ENCODE measurements at places on chromosomes 3 and 15.

DNA sequence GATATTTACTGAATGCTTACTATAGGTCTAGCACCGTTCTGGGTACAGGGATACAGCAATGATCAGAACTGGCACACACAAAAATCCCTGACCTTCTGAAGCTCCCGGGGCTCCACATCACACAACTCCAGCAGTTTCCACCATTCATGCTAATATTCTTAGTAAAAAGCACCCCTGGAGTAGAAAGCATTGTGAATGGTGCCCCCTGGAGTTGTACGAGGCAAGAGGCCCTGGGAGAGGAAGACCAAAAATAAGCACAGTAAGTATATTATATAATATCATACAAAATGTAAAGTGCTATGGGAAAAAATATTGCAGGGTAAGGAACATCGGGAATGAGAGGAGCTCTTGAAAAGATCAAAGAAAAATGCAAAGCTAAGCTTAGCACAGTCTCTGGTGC, 790 bp upstream of the SRGAP3 start:
- no peak for DNase-seq

DNA sequence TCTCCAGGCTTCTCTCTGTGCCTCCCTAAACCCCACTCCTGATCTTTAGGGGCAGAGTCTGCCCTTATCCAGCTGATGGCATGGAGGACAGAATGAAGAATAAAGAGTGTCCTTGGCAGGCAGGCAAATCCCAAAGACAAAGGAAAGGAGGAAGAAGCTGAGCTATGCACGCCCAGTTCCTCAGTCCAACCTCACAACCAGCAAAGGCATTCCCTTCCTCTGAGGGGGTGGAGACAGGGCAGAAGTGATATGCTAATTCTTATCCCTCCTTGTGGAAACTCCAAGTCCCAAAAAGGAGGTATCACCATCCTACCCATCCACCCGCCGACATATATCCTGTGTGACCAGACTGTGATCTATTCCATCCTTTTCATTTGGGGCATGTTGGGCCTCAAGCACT, 10.5 kb upstream of the CCDC54 start:
- no peak for DNase-seq

- DNase-seq = no peak
Observed at GRCh38 chr15:88648357-88649214, 9.8 kb downstream of the ISG20 start.

DNA sequence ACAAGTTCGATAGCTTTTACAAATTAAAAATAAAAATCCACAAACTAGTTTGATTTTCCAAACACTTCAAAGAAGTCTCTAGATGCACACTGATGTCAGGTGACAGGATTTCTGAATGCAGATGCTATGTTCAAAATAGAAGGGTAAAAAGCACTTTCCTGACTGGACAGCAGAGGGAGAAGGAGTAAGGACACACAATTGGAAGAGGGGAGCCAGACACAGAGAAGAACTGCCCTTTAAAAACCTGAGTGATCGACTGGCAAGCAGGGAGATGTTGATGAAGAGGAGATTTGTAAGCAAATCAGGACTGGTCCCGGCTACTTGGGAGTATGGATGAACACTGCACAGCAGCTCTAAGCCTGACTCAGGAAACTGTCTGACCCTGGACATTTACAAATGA, 612.8 kb downstream of the MAGI1 start:
- DNase-seq = no peak

- DNase-seq = no peak
Observed at GRCh38 chr3:52450489-52451236, 3.2 kb downstream of the TNNC1 start.

GRCh38 chr3:147521646-147522045, 112.5 kb downstream of the ZIC1 start:
- no peak for DNase-seq

DNA sequence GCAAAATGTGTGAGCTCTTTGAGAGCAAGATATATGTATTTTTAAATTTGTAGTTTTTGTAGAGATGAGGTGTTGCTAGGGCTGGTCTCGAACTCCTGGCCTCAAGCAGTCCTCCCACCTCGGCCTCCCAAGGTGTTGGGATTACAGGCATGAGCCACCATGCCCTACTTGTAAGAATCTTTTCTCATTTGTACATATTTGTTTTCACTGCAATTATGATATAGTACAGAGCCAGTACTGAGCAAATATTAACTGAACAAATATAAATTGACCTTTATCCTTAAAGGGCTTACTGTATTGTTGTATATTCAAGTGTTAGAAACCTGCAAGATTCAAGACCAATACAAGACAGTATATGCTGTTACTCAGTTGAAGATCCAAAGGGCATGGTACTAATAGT, 53.4 kb downstream of the GTF2E1 start:
- no peak for DNase-seq

- DNase-seq = no peak
Observed at GRCh38 chr3:61425356-61425755, 136.0 kb upstream of the PTPRG start.

DNA sequence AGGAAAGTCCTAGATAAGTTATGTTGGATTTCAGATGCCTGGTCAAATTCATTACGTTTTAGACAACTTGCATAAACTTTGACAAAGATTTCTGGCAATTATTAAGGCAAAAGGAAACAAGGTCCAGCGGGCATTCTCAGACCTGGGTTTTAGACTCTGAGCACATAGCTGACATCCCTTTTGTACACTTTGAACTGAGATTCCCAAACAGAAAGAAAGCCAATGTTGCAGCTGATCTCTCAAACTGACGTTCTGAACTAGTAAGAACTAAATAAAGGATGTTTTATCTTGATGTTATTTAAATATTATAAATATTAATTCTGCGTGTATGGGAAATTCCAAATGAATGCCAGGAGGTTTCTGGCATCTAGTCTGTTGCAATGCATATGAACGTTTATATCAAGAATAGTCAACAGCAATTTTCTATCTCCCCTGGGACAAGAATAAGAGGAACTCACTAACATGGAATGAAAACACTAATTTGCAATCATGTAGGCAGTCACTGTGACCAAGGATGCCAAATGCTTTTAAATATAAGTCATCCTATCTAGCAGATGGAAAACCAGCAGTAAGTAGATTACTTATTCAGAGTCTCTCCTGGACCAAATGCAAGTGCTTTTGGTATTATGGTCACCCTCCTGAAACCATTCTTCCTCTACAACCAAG, 202.1 kb downstream of the GREM1 start:
- DNase-seq = no peak

- no peak for DNase-seq
Observed at GRCh38 chr3:76096836-76097588, 311.7 kb upstream of the ZNF717 start.

GRCh38 chr3:72657666-72658065, 190.6 kb downstream of the SHQ1 start:
- DNase-seq = peak; percentile 10

GRCh38 chr3:182618085-182618732, 175.1 kb upstream of the ATP11B start:
- DNase-seq = no peak

DNA sequence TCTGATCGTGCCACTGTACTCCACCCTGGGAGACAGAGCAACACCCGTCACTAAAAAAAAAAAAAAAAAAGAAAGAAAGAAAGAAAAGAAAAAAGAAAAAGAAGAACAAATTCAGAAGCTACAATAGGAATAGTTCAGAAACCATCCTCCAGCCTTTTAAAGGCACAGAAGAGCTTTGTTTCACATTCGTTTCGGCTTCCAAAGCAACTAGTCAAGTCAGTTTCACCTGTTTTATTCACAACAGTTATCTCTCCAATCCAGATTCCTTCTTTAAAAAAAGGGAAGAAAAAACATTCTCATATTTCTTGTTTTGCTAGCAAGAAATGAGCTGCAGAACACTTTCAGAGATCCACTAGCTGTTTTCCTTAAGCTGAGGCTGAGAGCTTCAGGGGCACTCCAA, 767.7 kb upstream of the CFAP20DC start:
- no peak for DNase-seq

- DNase-seq = no peak
Observed at GRCh38 chr3:26687466-26687865, 64.9 kb downstream of the LRRC3B start.

GRCh38 chr15:22974745-22975144, 5.4 kb downstream of the CYFIP1 start:
- DNase-seq = no peak

- DNase-seq = no peak
Observed at GRCh38 chr3:74842649-74843048, 228.2 kb upstream of the CNTN3 start.

DNA sequence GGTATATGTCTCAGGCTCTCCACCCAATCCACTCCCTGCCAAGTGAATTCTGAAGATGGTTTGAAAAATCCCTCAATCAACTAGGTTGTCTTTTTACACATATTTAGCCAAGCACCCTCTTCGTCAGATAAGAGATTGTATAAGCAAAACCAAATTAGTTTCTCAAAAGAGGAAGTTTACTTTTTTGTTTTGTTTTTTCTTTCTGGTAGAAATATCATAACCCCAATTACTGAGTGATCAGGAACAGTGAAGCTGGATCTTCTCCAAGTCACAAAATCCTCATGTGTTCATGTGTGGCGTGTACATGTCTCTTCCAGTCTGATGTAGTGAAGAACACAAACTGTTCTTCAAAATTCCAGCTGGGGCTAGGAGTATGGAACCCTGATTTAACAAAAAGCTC, 180.6 kb downstream of the FOXP1 start:
- DNase-seq = no peak

DNA sequence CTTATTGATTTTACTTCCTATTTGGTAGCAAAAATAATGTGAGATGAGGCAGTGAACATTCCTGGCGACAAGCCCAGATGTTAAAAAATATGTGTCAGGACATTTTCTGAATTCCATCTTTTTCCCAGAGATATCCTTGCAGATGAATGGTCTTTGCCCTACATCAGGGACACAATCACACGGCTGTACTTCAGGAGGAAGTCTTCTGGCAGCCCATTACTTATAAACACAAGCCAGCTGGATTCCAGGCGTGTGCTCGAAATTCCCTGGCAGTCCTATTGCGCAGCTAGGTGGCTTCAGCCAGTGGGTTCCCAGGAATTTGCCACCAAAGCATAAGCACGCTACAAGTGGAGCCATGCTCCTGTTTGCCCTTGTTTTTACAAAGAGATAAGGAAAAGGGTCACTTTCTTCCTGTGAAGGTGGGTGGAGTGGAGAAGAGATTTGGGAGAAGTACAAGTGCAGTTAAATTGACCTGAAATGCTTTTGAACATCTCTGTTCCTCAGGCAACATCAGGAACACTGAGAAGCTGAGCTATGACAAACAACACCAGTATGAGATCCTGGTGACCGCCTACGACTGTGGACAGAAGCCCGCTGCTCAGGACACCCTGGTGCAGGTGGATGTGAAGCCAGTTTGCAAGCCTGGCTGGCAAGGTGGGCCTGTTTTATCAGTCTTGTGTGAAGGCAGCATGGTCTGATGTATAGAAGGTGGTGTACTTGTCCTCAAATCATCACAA, 257.1 kb upstream of the TRIM42 start:
- DNase-seq = no peak

DNA sequence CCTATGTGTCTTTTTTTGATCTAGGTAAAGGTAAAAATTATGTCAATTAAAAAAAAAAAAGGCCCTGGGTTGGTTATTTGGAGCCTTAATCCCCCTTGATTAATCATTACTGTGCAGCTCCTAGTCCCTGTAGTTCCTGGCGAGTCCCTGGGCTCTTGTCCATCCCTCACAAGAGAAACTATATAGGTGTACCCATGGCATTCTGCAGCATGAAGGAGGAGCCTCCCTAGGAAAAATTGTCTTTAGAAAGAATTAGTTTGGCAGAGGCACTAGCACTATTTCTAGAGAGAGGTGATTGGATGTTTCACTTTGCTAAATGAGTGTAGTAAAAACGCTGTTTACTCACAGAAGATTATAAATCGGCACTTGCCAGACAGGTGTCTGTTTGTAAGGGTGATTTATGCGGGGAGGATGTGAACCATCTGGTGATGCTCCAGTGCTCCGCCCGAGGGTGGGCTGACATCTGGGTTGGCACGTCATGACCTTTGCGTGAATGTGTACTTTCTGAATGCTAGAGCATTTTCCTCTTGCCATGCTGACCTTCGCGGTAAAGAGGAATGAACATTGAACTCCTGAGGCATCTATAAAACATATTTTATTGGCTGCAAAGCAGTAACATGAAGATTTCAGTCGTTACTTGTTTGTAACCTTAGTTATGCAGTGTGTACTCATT, 12.6 kb downstream of the PLCL2 start:
- no peak for DNase-seq

- no peak for DNase-seq
Observed at GRCh38 chr15:89801471-89802195, 13.0 kb downstream of the ANPEP start.

GRCh38 chr3:131973731-131974130, 61.1 kb downstream of the CPNE4 start:
- no peak for DNase-seq

GRCh38 chr3:150064971-150065370, 94.3 kb upstream of the PFN2 start:
- DNase-seq = no peak

- DNase-seq = no peak
Observed at GRCh38 chr15:53522991-53523390, 236.5 kb downstream of the WDR72 start.

DNA sequence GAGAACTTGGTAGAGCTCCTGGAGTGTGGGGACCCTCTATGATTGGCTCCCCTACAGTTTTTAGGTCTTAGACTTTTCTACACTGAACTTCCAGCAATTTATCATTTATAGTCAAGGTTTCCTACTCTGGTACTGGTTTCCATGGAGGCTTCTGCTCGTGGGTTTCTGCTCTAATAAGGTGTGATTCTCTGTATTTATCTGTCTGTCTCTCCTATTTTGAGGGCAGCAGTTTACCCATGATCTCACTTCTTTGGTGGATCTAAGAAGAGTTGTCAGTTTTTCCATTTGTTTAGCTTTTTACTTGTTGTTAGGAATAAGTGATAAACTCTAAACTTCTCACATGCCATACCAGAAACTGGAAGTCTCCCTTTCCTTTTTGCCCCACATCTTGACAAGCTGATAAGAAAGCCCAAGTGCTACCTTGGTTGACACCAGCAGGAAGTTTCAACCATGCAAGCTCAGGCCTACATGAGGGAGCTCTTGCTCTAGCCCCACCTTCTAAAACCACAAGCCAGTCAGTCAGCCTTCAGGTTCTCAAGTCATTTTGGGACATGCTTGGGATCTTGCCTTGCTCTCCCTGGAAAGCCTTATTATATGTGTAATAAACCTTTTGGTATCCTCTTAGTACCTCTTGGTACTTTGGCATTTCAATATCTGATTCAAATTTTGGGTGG, 10.0 kb downstream of the TIMMDC1 start:
- DNase-seq = no peak

DNA sequence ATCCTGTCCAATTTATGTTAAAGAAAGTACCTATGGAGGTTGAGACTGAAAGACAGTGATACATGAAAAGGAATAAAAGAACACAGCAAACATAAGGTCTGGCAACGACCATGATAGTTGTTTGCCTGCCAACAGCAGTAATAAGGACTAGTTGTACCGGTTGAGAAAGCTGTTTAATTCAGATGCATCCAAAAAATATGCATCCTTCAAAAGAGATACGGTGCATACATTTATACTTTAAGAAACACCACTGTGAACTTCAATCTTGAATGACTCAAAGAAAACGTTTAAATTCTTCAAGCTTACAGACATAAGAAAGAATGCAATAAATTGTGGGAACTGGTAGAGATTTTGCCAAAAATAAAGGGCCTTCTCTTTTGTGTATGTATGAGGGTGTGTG, 492.1 kb downstream of the NLGN1 start:
- DNase-seq = no peak

- DNase-seq = no peak
Observed at GRCh38 chr3:181712226-181712552, 464 bp downstream of the SOX2 start.
